Naive thymus-derived CD4-positive, alpha-beta T cell (primary cell): ENCODE measurements at places on chromosomes 16 and 17. TPM values are rescaled to one million over a fixed set of nuclear protein-coding genes. Genes with fewer than 3 reads are reported as not detected.

Gene CMTM2
- not detected for polyA plus RNA-seq

Gene SLC39A11
- 10.2 TPM for polyA plus RNA-seq

Gene C1QTNF1
- polyA plus RNA-seq, result not detected

Gene SUPT6H
- polyA plus RNA-seq, result 23.8 TPM

Gene ASPA
- not detected for polyA plus RNA-seq

Gene ODAD4
- polyA plus RNA-seq, result 0.10 TPM

Gene KRTAP4-3
- not detected for polyA plus RNA-seq

Gene LITAF
- polyA plus RNA-seq, result 525 TPM

Gene ENO3
- polyA plus RNA-seq, result 0.87 TPM

Gene PITPNM3
- not detected for polyA plus RNA-seq

Gene ITGAD
- not detected for polyA plus RNA-seq
